ENCODE measurements at places on chromosomes 2 and 18.

GRCh38 chr2:62531594-62531993 is 25.6 kb upstream of the TMEM17 start:
- DNase-seq: no peak

GRCh38 chr2:174334278-174334715 is 457 bp upstream of the SP9 start:
- no peak for DNase-seq

GRCh38 chr2:36329746-36330472 is 25.7 kb upstream of the CRIM1 start:
- DNase-seq: no peak

- peak; percentile 71 for DNase-seq
These were observed 1.7 kb upstream of the SMAD7 start for GRCh38 chr18:48952287-48953103.

- no peak for DNase-seq
These were observed 6.2 kb downstream of the RHOB start for GRCh38 chr2:20453087-20453486.

GRCh38 chr2:9287400-9288045 is 80.9 kb downstream of the ASAP2 start:
- no peak for DNase-seq
